Amygdala (tissue), 56 donors: ENCODE measurements at places on chromosomes 4 and X.

- no peak for DNase-seq
Measured at GRCh38 chrX:101393530-101394305, 2.9 kb downstream of the RPL36A start.

DNA sequence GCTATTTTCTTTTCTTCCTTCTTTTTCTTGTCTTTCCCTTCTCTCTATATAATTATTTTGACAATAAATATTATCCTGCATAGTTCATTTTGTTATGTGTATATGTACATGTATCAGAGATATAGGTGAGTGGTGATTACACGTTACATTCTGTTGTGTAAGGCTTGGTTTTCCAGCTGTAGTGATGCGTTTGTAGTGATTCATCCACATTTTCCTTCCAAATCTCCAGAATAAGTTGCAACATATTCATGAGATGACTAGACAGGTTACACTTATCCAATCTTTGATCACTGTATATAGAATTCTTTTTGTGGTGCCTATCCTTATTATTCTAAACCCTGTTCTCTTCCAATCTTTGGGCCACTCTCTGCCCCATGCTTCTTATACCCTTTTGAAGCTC, 540.2 kb downstream of the GBA3 start:
- no peak for DNase-seq

DNA sequence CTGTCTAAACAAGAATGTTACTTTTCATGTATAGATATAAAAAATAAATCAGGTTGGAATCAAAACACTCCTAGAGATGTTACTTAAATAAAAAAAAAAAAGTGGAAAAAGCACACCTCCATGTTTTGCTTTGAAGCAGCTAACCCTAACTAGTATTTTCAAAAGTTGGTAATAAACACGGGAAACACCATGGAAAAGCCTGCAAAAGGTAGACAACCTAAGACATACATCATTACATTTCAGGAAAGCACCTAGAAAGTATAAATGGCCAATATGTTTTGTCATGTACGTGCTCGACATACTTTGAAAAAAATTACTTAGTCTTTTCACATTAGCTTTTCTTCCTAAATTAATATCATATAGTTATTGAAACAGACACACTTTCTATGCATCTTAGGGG, 130.1 kb upstream of the SH3RF1 start:
- no peak for DNase-seq

DNA sequence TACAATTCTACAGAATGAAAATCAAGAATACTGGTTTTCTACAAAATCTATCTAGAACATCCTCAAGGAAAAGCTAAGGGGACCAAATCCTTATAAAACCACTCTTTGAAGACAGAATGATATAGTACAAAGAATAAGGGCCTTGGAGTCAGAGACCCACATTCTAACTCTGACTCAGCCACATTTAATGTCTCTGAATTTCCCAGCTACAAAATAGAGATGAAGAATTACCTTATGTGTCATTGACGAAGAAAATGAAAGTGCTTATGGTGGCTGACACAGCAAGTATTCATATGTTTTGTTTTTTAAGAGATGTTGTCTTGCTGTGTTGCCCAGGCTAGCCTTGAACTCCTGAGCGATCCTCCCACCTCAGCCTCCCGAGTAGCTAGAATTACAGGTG, 35.9 kb upstream of the CXorf38 start:
- no peak for DNase-seq

GRCh38 chr4:157265281-157265680, 44.8 kb downstream of the GRIA2 start:
- no peak for DNase-seq

DNA sequence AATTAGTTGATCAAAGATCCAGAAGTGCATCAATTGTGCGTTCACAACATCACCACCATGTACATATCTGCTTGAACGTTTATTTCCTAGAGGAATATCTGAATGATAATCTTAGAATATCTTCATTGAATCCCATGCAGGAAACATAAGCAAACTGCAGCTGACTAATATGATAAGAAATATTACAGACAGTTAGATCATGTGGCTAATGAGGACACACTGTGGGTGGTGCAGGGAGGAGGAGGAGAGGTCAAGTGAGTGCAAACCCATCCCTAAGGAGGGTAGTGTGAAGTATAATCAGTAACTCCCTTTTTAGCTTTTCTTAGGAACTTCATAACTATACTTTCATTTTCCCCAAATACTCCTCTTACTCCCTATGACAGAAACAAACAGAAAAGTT, 58.3 kb upstream of the HPGD start:
- no peak for DNase-seq

- no peak for DNase-seq
Measured at GRCh38 chr4:39232100-39232499, 49.8 kb downstream of the WDR19 start.

DNA sequence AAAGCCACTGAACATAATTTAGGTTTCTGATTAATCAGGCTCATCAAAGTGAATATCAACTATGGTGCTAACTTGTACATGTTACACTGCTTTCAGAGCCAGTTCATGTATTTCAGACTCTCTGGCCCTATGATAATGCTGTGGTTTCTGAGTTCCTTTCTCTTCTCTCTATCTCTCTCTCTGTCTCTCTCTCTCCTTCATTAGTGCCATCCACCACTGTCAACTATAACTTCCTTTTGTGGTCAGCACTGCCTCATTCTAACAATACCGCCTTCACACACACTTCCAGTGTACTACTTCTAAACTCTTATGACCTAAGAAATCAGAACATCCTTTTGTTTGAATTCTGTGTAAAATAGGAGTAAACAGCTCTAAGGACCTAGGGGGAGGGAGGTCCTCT, 907.1 kb downstream of the RPA4 start:
- DNase-seq, result no peak
